NCI-H1092 treated with DMSO at 0.1 percent for 48 hours (cell line): ENCODE measurements at places on chromosomes 4 and X.

DNA sequence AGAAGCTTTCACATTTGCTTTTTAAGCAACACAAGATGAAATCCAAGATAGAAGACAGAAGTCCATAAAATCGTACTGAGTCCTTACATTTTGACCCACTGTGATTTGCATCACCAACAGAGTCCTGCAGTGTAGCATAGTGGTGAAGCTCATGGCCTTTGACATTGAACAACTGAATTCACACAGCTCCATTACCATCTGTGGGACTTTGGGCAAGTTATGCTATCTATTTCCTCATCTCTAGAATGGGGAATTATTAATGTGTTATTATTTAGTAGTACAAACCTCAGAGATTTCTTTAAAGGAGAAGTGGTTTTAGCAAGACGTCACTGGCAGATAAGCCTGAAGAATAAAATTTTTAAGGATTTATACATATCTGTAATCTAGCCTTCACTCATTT is 10.7 kb downstream of the GPRIN3 start:
- no peak for DNase-seq

- no peak for DNase-seq
Observed at GRCh38 chr4:28369499-28369898, 1508.9 kb downstream of the STIM2 start.

DNA sequence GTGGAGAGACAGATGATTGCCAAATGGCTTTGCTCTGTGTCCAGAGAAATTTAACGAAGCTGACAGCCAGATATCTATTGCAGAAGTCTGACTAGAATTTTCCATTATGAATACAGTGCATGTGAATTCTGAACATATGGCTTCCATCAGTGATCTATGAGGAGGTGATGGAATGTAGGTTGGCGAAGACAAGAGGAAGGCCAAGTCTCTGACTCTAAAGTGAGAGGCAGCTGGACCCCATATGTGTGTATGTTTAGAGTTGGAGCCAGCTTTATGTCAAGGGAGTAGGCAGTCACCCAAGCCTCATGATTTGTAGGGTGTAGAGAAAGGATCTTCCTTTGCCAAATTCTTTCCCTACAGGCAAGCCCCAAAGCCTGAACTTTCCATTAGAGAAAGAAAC is 76.2 kb upstream of the TEX13D start:
- DNase-seq, result no peak

DNA sequence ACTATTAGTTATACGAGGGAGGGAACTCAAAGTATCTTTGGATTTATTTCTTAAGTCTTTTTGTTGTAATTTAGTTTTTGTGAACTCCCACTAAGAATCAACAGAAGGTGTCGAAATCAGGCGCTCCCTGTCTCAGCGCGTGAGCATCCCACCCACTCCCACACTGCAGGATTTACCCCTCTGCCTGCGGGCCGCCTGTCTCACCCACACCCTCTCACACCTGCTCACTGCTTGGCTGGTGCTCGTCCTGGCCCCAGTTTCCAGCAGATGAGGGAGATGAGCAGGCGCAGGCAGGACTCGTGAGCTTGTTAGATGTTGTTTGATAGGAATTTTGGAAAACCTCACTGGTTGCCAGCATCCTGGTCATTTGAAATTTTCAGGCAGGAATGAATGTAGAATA is 20.8 kb upstream of the HGFAC start:
- DNase-seq, result no peak

DNA sequence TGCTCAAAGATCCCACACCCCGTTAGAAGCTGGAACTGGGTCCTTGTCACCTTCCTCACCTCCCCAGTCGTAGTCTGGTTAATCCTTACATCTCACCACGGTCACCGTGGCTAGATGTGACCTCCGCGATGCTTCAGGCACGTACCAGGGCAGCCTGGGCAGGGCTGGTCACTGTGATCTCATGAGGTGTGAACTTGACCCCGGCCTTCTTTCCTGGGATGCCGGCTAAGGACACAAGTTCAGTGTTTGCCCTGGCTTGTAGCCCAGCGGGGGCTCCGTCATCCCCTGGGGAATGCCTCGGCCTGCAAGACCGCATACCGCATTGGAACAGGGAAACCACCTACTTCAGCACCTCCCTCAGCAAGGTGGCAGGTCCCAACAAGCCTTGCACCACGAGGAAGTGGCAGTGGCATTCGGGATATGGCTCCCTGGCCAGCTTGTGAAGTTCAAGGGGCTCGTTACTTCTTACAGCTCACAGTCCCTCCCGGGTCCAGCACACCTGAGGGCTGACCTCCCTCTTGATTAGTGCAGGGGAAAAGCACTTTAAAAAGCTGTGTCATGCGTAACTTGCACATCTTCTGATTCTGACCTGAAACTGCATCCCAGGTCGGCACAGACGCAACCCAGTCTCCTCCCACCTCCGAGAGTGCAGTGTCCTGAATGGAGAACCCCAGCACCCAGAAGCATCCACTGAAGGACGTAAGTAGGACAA is 25.9 kb downstream of the NOP14 start:
- no peak for DNase-seq

GRCh38 chr4:113639326-113639725 is 122.2 kb downstream of the CAMK2D start:
- no peak for DNase-seq

DNA sequence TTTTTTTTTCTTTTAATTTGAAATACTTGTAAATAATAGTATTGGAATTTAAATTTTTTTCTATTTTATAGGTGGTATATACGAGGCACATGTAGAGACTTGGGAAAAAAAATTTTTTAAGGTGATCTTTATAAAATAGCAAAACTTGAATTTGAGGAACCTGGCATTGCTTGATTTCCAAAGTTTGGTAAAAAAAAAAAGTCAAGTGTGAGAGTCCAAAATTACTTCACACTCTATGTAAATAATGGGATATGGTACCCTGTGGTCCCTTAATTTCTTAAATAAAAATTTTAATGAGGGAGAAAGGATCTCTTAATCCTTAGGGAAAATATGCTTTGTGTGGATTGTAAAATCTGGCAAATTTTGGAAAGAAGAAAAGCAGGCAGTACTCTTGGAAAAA is 19.0 kb downstream of the SPRY1 start:
- DNase-seq, result no peak

DNA sequence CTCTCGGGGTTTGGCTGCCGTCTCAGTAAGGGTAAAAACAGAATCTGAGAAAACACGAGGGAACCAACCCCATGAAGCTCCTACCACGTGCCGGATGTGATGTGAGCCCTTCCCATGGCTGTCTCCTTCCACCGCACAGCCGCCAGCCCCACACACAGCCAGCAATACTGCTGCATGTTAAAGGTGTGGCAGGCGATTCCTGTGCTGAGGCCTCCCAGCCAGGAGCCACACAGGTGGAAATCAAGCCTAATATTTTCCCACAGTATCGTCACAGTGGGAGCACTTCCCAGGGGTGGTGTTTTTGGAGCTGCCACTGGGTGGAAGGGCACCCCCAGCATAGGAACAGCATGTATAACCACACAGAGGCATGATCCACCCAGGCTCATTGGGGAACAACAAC is 77.5 kb downstream of the SLC2A9 start:
- DNase-seq, result no peak

- no peak for DNase-seq
Observed at GRCh38 chr4:183348706-183349659, 26.8 kb upstream of the CLDN24 start.

- DNase-seq, result no peak
Observed at GRCh38 chr4:137627739-137628460, 95.6 kb upstream of the PCDH18 start.

DNA sequence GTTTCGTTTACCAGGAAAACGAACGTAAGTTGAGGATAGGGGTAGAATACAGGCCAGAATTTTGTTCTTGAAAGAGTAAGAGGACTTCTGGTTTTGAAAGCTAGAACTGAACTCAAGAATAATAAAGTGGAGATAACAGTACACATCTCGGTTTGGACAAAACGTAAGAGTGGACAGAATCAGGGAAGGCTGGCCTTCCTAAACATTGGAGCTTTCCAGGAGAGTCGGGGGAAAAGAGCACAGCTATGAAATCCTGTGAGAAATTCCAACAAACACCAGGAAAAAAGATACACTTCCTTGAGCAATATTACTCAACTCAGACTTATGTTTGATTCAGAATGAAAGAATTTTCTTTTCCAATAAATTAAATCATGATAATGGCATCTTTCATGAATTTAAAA is 1.2 kb downstream of the CTSO start:
- no peak for DNase-seq

DNA sequence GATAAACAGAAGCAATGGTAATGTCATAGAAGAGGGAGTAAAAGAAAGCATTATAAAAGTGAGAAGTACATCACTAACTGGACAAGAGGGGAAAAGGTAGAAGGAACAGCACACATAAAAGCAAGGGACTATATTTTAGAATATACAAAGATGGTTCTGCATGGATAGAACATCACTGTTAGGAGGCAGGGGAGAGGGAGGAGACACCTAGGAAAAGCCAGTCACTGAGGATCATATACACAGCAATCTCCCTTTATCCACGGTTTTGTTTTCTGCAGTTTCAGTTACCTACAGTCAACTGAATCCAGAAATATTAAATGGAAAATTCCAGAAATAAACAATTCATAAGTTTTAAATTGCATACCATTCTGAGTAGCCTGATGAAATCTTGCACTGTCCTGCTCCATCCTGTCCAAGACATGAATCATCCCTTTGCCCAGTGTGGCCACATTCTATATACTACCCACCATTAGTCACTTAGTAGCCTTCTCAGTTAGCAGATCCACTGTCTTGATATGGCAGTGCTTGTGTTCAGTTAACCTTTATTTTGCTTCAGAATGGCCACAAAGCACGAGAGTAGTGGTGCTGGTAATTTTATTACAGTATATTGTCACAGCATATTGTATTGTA is 74.2 kb downstream of the PPA2 start:
- DNase-seq, result no peak

- peak; percentile 17 for DNase-seq
Observed at GRCh38 chr4:27381815-27382214, 521.2 kb downstream of the STIM2 start.

GRCh38 chrX:49116076-49116475 is 7.5 kb downstream of the GPKOW start:
- no peak for DNase-seq

GRCh38 chr4:94744850-94745249 is 12.9 kb upstream of the BMPR1B start:
- DNase-seq, result no peak

GRCh38 chr4:67809502-67809901 is 55.3 kb upstream of the GNRHR start:
- no peak for DNase-seq

GRCh38 chr4:6264225-6264540 is 5.5 kb upstream of the WFS1 start:
- DNase-seq, result peak; percentile 46

DNA sequence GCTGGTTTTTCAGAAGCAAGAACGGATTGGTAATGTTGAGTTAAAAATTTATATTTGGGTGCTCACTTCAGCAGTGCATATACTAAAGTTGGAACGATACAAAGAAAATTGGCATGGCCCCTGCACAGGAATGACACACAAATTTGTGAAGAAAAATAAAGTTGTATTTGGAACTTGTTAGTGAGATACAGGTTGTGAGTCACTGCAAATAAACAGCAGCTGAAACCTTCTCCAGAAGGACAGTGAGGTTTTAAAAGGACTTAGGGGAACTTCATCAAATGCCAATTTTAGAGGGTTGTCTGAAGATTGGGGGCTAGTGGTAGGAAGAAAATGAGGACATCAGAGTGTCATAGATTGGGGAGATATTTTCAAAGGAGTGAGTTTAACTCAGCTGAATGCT is 79.7 kb upstream of the ELOVL6 start:
- no peak for DNase-seq

GRCh38 chr4:139295942-139296299 is 5.4 kb upstream of the NAA15 start:
- DNase-seq, result no peak

DNA sequence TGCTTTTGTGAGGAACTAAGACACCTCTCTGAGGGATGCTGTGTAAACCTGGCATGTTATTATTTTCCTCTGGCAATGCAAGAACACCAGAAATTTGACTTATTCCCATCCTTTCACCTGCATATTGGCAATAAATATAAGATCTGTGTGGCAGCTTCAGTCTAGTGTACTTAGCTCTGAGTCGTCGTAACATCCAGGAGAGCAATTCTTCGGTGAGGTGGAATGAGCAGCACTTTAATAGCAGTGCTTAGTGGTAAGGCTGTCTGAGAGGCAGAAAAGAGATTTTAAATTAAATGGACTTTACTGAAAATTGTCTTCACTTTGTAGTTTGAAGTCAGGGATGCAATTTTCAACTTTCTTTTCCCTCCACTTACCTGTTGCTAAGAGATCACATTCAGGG is 344.9 kb downstream of the PCDH7 start:
- DNase-seq, result no peak

DNA sequence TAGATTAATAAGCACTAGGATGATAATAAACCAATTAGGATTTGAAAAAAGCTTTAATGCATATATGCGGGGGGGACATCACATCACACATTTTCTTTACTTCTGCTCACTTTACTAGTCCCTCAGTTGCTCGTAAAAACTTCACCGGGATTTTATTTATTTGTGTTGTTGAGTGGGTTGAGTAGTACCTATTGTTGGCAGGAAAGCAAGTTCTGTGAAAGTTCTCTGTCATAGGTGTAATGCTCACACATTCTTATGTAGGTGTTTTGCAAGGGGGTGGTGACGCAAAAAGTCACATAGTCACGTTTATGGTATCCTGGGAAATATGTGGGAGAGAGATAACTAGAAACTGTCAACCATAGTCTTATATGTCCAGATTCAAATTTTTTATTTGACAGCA is 65.3 kb downstream of the PDLIM5 start:
- no peak for DNase-seq

DNA sequence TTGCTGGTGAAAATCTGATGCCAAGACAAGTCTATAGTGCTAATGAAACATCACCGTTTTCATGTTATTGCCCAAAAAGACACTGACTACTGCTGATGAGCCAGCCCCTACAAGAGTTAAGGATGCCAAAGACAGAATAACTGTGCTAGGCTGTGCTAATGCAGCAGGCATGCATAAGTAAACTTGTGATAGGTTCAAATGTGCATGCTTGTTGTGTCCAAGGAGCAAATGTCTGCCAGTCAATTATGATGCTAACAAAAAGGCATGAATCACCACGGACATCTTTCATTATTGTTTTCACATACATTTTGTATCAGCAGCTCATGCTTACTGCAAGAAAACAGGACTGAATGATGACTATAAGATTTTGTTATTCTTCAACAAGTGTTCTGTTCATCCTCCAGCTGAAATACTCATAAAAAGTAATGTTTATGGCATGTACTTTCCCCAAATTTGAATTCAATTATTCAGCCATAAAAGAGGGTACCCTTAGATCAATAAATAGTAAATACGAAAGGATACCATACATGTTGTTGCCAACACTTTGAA is 306.9 kb upstream of the ARSJ start:
- no peak for DNase-seq

GRCh38 chrX:130075777-130076176 is 34.5 kb downstream of the ELF4 start:
- DNase-seq, result no peak

DNA sequence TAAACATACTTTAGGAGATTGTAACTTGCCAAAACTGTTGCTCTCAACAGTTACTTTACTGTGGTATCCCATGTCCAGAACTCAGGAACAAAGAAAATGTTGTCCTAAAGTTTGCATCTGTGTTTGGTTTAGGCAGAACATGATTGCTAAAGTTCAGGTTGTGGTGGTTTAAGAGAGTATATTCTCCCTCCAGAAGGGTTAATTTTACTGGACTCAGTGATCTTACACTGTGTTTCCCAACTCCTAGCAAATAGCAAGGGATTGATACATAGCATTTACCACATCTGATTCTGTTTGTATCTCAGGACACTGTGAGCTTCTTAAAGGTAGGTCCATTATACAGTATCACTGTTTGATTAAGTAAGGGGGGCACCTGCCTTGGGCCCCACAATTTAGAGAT is 13.3 kb upstream of the DCK start:
- no peak for DNase-seq

GRCh38 chr4:153684182-153684970 is at the start of gene TLR2:
Gene TLR2 (plus strand): TSS chr4:153684280. CDS start chr4:153702908, 18,628 bp downstream.
- no peak for DNase-seq
